ENCODE measurements at places on chromosomes 3 and 15.

DNA sequence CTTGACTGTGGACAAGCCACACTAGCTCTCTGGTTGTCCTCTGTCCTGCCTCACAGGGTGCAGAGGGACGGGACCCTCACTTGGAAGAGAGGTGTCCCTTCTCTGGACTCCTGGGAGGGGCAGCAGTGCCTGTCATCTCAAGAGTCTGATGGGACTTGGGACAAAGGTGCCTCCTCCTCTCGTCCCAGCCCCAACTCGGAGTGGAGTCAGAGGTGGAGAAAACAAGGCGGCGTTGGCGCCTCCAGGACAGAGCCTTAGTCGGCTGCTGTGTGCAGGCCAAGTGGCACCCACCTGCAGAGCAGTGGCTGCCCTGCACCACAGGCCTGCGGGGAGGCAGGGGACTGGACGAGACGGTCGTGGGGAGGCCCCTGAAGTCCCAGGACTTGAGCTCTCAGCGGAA, 9.4 kb upstream of the SEC13 start:
- no peak for DNase-seq

DNA sequence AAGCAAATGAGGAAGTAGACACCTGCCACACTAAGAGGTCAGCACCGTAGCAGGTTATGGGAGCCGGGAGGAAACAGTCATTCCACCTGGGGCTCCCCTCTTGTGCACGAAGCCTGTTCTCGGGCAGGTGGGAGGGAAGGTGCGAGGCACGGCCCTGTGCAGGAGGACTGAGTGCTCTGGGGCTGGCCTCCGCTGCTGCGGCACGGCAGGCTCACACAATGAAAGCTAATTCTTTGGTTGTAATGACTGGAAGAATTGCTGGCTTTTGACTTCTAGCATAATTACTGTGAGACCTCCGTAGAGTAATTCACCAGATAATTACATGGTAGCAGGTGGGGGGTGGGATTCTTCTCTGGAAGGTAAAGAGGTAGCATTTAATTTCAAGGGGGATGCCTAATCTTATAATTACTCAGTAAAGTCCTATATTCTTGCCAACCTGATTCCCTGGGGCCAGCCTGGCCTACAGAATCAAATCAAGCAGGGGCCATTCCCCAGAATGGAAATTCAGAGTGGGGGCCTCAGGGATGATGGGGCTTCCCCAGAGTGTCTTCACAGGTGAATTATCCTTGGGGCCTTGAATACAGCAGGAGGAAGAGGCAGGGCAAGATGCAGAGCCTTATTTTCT, 129.1 kb downstream of the TPRA1 start:
- DNase-seq, result no peak

DNA sequence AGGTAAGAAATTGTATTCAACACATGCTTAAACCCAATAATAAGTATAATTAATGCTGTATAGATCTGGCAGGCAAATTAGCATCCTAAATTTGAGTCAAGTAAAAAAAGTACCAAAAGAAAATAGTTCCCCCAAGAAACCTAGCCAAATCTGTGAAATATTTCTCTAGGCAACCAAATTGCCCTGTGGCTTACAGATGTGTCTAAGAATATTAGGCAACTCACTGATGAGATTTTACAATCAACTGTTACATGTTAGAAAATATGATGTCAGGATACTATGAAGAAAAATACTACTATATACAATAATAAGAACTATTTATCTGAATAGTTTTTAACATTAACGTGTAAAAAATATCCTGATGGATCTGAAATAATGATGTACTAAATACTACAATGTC, 397.1 kb downstream of the TIGIT start:
- DNase-seq, result no peak

GRCh38 chr3:81013360-81013759, 748.1 kb downstream of the GBE1 start:
- DNase-seq, result no peak

DNA sequence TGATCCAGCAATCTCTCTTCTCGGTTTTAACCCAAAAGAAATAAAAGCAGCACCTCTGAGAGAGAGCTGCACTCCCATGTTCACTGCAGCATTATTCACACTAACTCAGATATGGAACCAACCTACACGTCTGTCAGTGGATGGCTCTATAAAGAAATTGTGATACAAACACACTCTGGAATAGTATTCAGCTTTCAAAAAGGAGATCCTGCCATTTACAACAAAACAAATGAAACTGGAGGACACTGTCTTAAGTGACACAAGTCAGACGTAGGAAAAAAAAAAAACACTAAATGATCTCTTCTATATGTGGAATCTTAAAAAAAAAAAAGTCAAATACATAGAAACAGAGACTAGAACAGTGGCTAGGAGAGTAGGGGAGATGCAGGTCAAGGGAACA, 9.2 kb downstream of the HERC1 start:
- no peak for DNase-seq

DNA sequence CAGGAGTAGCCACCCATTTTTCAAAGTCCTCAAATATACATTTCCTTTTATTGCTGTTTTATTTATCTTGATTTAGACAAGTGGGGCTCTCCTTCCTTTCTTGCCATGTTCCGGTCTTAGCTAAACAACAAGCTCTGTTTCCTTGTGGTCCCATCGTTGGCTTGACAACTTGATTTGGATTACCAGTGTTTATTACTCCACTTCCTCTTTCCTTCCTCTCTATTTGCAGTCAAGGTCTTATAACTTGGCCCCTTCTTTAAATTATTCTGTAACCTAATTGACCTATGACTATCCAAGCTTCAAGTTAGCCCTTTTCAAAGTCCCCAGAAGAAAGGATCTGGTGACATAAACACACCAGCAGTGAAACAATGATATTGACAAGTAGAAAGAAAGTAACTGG, 130.6 kb upstream of the STT3B start:
- DNase-seq, result no peak

DNA sequence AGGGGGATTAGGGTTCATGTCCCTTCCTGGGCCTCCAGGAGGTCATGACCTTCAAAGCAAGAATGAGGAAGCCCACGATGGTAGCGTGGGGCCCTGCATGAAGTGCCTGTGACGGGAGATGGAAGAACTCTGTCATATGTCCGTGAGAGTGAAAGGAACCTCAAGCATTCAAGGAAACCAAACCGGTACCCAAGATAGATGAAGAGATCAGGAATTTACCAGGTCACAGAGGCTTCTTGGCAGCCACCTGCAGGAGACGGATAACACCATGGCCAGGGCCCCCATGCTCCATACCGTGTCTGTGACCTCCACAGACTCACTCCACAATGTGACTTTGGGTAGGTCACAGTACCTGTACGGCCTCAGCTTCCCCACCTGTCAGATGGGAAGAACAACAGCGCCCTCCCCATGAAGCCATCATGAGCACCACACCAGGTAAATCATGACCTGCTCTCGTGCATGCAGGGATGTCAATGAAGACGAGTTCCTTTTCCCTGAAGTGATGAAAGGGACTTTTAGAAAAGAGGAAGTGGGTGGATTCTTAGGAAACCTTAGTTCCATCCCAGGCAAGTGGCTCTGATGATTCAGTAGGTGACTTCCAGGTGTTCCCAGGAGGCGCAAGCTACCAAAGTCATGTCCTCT, 23.3 kb upstream of the CYP11A1 start:
- no peak for DNase-seq

DNA sequence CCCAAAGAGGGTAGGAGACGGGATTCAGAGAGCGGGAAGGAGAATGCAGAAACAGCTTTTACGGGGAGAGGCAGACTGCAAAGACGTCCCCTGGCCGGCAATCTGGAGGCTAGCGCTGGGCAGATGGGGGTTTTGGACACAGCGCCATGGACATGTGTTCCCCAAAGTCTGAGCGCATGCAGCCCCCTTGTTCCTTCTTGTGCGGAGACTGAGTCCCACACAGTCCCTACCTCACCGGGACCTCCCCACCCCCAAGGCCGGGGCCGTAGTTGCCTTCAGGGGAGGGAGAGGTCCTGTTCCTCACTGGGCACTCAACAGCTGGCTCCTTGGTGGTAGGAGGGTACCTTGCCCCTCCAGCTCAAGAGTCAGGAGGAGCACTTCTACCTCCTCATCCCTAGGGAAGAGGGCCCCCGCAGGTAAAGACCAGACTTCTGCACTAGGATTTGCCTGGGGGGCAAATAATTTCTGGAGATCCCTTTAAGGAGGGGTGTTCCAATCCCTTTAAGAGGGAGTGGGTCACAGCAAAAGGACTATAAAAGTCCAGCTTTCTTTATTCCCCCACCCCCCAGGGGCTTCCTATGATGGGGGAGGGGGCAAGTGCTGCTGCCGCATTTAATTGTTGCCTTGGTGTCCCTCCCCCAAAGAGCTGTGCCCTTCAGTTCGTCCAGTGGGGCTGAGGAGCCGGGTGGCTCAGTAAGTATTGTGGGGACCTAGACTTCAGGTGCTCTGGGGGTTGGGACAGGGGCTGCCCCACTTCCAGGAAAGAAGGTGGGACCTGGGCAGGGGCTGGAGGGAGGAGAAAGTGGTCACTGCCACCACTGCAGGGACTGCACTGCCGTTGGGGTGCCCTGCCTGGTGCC, 3.6 kb upstream of the BAHD1 start:
- no peak for DNase-seq

DNA sequence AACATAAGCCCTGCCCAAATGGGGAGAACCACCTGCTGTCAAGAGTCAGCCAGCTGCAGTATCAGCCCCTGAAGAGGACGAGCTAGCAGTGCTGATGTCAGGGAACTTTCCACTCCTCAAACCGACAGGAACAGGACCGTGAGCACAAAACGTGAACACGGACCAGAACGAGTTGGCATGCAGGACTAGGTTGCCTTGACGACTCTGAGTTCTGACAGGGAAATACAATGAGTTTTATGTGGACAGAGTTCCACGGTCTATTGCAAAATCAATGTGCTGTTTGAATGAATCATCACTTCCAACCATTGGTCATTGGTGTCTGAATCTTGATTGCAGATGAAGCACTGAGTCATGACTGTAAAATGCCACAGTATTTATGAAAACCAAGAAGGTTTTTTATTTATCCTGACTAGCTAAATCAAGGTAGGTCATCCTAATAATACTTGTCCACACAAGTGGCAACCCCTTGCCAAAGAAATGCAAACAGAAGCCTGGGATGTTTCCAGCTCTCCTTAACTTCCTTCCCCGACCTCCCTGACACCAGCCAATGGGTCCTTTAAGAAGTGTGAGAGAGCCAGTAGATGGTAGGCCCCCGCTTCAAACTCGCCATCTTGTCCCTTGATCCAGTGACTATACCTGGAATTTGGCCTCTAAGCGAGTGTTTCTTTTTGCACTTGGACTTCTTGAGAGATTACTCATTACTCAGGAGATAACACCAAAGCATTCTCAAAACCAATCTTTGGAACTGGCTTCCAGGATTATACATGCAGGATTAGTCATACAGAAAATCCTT, 119.6 kb downstream of the ASB7 start:
- DNase-seq, result peak; percentile 53

DNA sequence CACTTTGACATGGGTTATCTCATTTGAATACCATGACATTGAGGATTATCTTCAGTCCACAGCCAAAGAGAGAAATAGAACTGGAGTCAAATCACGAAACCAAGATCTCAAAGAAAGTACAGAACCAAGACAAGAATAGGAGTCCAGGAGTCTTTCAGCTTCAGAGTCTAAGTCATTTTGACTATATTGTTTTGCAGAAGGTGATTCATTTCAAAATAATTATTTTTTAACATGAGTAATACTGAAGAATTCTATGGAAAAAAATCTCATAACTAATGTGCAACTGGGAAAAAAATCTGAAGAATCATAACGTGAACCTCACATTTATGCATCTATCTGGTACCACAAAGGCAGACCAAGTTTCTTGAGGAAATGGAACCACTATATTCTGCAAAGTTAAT, 60.3 kb downstream of the UBE3A start:
- no peak for DNase-seq

Data from heart right ventricle (tissue), 16 donors.